ENCODE measurements at places on chromosomes 5 and 9. TPM values are rescaled to one million over a fixed set of nuclear protein-coding genes. Genes with fewer than 3 reads are reported as not detected.

DNA sequence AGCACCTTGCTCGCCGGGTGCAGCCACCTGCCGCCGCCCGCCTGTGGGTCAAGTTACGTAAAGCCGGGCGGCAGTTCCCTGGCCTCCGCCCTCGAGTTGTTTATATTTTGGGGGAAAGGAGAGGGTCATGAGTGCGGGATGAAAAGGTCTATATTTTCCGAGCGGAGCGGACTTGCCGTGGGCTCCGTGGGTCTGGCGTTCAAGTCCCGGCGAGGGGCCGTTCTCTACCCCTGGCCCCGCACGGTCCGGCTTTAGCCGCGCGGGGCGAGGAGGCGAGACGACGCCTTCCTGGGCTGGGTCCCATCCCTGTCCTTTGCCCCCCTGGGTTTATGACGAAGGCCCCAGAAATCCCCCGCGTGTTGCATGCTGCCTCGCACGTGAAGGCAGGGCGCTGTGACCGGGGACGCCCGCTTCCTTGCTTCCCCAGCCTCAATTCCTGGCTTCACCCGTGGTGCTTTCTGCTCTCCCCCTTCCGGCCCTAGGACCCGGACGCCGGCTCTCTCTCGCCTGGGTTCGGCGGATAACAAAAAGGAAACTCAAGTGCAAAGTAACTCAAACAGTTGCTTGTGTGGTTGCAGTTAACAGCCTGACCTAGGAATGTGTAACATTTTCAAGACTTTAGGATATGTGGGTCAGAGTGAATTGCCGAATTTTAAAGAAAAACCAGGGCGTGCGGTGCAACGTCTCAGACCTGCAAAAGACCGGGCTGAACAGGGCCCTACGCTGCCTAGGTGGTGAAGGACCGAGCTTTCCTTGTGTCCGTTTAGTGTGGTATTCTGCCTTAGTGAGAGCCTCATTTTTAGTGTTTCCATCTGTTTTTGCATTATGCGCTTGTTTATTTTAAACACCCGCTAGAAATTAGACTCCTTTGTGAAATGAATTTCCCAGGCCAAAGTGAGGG is 810 bp downstream of the VPS13A start:
- DNase-seq, result peak; percentile 41

The CBY3 gene
- 0.99 TPM for total RNA-seq

The FBP2 gene
- total RNA-seq, result not detected

The OLFML2A gene
- total RNA-seq, result 0.05 TPM

- no peak for DNase-seq
Observed at GRCh38 chr9:90611568-90611967, 31.1 kb downstream of the DIRAS2 start.

DNA sequence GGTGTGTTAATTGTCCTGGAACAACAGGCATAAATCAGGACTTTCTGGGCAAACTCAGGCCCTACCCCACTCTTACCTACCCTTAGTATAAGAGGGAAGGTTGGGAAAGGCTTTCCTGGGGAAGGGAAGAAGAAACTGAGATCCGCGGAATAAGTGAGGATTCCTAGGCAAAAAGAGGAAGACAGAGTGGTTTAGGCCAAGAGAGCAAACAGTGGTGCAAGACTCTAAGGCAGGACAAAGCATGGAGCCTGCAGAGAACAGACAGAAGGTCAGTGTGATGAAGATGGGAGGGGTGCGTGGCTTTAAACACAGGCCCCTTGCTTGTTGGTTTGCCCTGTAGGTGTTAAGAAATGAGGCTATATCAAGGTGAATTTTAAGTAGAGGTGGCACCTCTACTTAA is 69.4 kb downstream of the TMC1 start:
- no peak for DNase-seq
